GM12878 (cell line): ENCODE measurements at places on chromosomes 7 and 10. TPM values are rescaled to one million over a fixed set of nuclear protein-coding genes. Genes with fewer than 3 reads are reported as not detected.

Gene CYP17A1
- polyA plus RNA-seq: not detected in 2 replicates

Gene AKR1C8
- not detected in 2 replicates for polyA plus RNA-seq

Gene MARCHF5
- polyA plus RNA-seq: 44.9 and 45.1 TPM in 2 replicates

Gene OR6V1
- polyA plus RNA-seq: not detected in 2 replicates

Gene SFRP4
- not detected in 2 replicates for polyA plus RNA-seq

Gene CAMK2G
- polyA plus RNA-seq: 13.7 and 13.9 TPM in 2 replicates

Gene OR2A7
- 0.22 and 0.34 TPM in 2 replicates for polyA plus RNA-seq

Gene ADRA2A
- not detected in 2 replicates for polyA plus RNA-seq

Gene SMKR1
- 0.86 and 1.8 TPM in 2 replicates for polyA plus RNA-seq

Gene FAM24A
- not detected in 2 replicates for polyA plus RNA-seq

Gene HOXA5
- not detected in 2 replicates for polyA plus RNA-seq

Gene STEAP1
- polyA plus RNA-seq: 2.5 and 2.6 TPM in 2 replicates

Gene PWWP2B
- not detected in 2 replicates for polyA plus RNA-seq

Gene TMEM225B
- polyA plus RNA-seq: 0.24 and 0.27 TPM in 2 replicates

Gene CAV1
- 3.3 and 3.8 TPM in 2 replicates for polyA plus RNA-seq

Gene IPMK
- polyA plus RNA-seq: 3.6 and 4.1 TPM in 2 replicates
